T-helper 2 cell (primary cell): ENCODE measurements at places on chromosomes 3 and 15.

DNA sequence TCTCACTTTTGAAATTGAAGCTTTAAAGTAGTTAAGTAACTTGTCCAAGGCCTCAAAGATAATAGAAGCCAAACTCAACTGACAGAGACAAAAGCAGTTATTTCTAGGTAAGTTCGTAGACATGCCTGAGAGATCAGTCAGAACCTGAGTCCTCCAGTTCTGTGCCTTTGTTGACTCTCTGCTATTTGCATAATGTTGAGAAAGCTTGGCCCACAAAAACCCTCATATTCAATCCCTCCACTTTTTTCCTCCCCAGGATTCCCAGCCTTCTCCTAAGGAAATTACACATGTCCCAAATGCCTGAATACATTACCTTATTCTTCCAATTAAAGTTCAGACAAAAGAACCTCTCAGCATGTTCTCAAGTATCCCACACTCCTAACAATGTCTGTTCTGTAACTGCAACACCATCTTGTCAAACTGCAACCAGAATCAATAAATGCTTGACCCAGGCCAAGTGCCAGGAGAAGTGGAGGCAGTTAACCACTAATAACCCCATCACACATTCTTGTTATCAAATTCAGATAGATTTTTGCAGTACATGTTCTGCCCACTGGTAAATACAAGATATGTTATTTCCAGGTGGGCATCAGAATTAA lies 217.8 kb downstream of the LRRC3B start:
- no peak for DNase-seq

DNA sequence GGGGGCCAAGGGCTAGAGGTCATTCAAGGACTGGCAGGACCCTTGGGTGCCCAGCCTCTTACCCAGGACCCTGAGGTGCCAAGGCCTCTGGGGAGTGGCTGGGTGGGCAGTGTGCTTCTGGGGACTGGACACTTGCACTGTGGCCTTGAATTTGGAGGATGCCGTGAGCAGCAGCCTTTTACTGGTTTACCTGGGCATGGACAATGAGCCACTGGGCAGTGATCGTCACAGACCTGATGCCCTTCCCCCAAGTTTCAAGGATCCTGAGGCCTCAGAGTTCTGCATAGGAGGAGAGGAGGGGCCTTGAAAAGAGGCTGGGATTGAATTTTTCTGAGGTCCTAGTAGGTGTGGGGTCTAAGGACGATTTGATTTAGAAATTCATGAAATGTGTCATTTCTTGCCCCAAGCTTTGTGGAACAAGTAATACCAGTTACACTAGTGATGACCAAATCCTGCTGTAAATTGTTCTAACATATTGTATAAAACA lies 146.1 kb upstream of the TPM1 start:
- DNase-seq: no peak

- peak; percentile 30 for DNase-seq
Measured at GRCh38 chr15:36501063-36501678, 78.3 kb upstream of the CDIN1 start.

GRCh38 chr3:67723863-67724262 lies 69.5 kb upstream of the SUCLG2 start:
- DNase-seq: no peak

DNA sequence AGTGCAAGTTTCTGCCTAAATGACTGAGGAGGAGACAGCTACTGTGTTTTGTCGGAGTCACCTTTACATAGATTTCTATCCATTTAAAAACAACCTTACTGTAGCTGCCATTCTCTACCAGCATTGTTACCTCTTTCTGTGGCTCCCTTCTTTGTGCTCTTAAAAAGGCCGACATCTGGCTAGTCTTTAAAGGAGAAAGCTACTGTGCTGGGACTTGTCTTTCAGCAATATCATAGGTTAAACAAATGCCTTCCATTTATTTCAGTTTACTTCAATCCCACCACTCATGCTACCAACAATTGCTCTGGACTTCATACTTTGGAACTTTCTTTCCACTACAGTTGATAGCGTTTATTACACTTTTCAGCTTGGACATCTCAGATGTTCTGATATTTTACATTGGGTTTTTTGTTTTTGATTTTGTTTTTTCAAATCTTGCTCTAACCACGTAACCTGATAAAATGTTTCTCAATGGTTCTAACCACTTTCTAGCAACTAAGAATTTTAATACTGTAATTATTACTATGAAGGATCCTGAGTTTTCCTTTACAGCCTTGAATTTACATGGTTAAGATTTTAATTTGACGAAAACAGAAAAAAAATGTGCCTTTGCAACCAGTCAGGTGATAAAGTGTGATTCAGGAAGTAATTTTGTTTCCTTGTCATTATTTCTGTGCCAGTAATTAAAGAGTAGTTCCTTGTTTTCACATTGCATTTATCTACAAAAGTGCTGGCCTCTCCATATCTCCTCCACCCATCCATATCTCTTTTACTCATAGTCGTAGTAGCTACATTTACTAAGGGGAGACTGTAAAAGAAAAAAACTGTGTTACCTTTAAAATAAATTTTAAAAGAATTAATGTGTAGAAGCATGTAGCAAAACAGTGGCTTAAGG lies 1.3 kb upstream of the CBLB start:
- DNase-seq: no peak

GRCh38 chr15:39127925-39128617 lies 452.8 kb upstream of the THBS1 start:
- no peak for DNase-seq
